Hippocampal formation (tissue), 2 donors: ENCODE measurements at places on chromosomes 1 and 21.

GRCh38 chr1:21783679-21784603, 992 bp upstream of the USP48 start:
- DNase-seq, result no peak

- DNase-seq, result no peak
These were observed 56.3 kb upstream of the C1orf87 start for GRCh38 chr1:60129911-60130310.

DNA sequence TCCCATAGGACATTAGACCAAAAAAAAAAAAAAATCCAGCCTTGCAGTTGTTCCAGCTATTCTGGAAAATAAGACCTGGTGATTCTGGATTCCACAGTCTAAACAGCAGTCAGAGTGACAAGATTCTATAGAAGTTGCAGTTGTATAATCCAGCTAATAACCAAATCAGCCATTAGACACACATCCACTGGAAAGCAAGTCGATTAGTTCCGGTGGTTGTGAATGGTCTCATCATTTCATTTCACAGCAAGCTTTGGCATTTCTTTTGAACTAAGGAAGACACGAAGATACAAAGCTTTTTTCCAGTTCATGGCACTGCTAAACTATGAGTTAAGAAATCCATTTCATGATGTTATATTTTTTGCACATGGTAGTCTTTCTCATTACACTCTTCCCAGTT, 54.4 kb upstream of the FAM89A start:
- DNase-seq, result no peak

DNA sequence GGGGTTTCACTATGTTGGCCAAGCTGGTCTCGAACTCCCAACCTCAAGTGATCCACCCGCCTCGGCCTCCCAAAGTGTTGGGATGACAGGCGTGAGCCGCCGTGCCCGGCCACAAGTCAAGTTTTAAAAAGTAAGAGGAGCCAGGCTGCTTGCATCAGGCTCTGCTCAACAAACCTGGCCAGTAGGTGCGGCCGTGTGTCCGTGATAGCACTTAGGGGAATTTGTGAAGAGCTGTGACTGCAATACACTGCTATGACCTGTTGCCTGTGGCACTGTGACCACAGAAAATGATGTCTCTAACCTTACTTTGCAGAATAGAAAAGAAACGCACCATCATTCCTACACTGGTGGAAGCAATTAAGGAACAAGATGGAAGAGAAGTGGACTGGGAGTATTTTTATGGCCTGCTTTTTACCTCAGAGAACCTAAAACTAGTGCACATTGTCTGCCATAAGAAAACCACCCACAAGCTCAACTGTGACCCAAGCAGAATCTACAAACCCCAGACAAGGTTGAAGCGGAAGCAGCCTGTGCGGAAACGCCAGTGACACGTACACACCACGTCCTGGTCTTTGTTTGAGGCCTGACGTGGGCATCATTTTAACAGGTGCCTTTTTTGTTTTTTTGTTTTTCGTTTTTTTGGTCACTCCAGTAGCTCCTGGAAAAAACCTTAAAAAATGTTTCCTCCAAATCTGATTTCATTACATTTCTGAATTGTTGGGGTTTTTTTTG, 16.7 kb downstream of the C1orf174 start:
- no peak for DNase-seq

GRCh38 chr1:244448279-244449036, 3.3 kb downstream of the ADSS2 start:
- DNase-seq, result no peak

DNA sequence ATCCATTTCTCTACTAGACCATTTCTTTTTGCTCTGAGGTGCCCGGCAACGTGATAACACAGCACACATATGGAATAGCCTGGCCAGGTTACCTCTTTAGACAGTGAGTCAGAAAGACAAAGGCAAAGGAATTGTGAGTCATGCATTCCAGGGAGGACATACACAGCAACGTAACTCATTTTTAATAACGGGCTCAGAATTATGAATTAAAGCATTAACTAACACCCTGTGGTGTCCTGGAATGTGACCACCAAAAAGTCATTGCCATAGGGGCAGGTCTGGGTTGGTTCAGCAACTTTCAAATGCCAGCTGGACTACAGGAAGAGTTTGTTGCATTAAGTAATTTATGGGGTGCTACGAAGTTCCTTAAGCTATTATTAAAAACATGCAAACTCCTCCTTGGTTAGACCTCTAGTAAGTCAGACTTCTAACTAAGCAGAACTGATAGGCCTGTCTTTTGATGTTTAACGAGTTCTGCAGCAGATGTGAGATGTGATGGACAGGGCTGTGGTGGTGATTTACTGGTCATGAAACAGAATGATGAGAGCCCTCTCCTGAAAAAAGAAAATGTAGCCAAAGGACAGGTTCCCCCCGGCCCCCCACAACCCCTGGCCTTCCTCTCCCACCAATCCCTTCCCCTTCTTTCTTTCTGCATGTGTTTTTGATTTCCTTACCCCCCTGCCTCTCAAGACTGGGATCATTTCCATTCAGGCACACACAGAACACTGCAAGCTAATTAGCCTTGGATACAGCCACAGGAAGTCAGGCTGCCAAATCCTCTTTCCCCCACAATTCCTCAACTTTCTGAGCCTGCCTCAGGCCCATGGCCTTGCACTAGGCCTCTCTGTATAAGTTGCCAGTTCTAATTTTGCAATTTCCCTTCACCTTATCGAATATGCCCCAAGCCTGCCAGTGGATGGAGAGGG, 88.9 kb upstream of the HAO2 start:
- no peak for DNase-seq

- DNase-seq, result no peak
These were observed 73.2 kb upstream of the ADGRL4 start for GRCh38 chr1:79079770-79080169.

DNA sequence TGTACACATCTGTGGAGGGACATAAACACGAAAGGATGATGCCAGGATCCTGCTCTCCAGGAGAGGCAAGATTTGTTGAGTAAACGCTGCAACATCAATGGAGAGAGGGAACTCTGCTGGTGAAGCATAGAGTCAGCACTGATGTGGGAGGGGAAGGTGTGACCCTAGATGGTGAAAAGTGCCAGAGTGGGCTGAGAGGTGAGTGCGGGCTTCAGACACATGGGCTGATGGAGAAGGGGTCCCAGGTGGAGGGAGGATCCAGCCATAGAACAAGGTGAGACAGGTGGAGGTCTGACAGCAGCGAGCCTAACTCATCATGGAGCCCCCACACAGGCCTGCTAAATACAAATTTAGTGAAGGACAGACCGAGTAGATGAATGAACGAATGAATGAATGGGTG, 9.7 kb downstream of the RD3 start:
- DNase-seq, result no peak

DNA sequence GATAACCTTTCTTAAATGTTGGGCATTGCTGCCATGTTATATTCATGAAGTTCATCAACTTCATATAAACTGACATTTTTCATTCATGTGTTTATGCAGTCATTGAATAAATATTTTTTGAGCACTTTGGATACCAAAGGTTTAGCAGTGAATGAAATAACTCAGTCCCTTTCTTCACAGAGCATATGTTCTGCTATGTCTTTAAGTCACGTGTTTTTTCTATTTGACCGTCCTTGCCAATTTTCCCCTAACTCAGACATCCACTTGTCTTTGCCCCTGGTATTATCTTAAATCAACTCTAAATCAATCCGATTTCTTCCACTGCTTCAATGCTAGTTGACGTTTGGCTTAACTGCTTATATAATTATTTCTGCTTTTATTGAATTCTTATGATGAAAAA, 16.6 kb downstream of the ADARB1 start:
- DNase-seq, result no peak

DNA sequence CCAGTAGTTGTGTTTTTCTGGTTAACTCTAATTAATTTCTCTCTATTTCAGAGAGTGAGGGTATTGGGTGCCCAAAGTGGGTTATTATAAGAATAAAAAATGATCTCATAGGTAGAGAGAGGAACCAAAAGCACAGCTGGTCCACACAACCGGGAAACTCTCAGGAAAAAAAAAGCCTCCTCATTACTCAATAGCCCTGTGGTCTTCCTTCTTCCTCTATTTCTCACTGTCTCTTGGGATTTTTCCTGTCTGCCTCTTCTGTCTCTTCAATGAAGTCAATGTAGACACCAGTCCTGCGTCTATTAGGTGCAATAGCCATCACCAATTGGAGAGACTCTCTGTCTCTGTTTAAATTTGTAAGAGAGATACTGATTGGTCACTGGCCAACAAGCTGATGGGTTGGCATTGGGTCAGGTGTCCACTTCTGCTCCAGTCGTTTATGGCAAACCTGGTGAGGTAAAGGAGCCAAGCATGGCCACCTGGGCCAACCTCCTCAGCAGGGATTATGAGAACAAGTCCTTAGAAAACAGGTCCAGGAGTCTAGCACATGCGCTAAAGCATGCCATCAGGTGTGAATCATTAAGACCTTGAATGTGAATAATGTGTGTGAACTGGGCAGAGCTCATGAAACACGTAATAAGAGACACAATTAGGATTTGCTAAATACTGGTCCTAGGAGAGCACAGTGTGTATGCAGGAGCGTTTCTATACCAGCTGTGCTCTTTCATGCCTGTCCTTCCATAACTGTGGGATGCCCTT, 443.0 kb upstream of the RUNX1 start:
- DNase-seq, result no peak

DNA sequence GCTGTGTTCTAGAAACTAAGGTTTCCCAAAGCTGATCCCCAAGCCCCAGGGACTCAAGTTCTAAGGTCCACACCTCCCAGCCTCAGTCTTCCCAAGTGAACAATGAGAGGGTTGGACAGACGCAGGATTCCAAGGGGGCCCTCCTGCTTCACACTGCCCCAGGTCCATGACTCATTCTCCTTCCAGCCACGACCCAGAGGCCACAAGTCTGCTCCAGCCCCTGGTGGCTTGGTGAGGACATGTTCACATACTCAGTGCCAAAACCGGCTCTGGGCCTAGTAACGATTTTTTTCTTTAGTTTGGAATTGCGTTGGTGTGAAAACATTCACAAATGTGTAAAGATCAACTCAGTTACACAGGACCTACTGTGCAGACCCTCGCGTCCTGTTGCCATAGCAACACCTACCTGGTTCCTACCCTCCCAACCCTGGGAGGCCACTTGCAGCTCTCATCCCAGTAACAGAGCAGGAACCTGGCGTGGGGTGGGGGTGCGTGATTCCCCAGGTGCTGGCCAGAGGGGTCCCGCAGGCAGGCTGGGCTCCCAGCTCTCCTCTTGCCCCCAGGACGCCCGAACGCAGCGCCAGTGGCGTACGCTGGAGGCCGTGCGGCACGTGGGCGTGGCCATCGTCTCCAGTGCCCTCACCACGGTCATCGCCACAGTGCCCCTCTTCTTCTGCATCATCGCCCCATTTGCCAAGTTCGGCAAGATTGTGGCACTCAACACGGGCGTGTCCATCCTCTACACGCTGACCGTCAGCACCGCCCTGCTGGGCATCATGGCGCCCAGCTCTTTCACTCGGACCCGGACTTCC, 57.0 kb downstream of the DISP3 start:
- no peak for DNase-seq

DNA sequence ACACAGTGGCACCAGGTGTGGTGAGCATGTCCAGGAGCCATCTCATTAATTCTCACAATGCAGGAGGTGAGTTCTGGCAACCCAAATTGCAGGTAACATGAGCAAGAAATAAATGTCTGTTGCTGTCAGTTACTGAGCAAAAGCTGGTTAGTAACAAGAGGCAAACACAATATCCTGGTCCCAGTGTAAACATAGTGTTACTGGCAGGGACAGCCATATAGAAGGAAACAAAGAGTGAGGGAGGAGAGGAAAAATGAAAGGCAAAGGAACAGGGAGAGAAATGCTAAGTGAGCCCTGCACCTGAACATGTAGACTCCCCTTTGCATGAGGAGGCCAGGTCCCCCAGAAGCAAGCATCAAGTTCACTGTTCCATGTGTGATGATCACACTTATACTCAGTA, 203.6 kb downstream of the TRABD2B start:
- no peak for DNase-seq

DNA sequence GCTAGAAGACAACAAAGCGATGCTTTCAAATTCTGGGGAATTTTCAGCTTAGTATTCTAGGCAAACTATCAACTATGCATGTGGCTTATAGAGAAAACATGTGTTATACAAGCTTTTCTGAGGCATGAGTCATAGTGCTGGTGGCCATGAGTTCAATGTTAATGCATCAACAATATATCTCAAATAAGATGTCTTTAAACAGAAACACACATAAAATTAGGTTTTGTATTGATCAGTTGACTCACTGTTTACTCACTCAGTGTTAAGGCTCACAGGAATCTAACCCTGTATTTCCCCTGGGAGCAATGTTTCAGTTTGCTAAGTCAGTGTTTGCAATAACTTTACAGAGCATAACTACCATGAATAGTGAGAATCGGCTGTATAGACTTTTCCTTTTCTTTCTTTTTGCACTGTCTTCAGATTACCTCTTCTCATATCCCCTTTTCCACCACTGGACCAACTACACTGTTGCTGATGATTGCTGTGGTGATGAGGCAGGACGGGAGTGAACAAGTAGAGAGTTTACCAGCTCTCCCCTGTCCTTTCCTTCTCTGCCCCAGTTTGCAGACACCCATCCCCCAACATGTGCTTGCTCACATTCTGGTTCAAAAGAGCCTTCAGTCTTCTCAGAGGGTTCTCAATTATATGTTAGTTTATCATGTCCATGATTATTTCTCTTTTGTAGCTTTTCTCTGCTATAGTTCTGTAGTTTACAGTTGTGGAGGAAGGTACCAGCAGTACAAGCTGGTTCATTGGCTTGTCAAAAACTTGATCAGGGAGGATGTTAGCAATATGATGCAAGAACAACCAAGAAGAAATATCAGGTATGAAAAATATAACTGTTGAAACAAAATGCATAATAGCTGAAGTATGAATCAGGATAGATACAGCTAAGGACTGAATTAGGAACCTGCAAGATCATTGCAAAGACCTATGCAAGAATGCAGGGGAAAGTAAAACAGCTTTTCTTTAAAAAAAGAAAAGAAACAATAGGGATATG, 23.9 kb downstream of the CD2 start:
- DNase-seq, result no peak

GRCh38 chr21:28224191-28224726, 768.4 kb downstream of the LTN1 start:
- no peak for DNase-seq

GRCh38 chr1:154628121-154628405, 20.1 kb upstream of the ADAR start:
- DNase-seq, result no peak

- DNase-seq, result no peak
These were observed 19.8 kb downstream of the CSF1 start for GRCh38 chr1:109930252-109930993.

- DNase-seq, result no peak
These were observed 3.1 kb upstream of the DDAH1 start for GRCh38 chr1:85467929-85468540.
